ENCODE measurements at places on chromosomes 7 and 10.

GRCh38 chr10:132164761-132165278 lies 21.9 kb upstream of the DPYSL4 start:
- no peak overlapping the region for H3K27ac ChIP-seq
- H3K4me1 ChIP-seq = no peaks in the 10 kb centered on the region
- H3K36me3 ChIP-seq = no peaks in the 10 kb centered on the region

- H3K27me3 ChIP-seq = no peaks in the 10 kb centered on the region
- H3K27ac ChIP-seq = no peak overlapping the region
- H3K36me3 ChIP-seq = peaks cover 15% of the 10 kb centered on the region
Observed at GRCh38 chr10:35574924-35575352, 30.2 kb upstream of the GJD4 start.

DNA sequence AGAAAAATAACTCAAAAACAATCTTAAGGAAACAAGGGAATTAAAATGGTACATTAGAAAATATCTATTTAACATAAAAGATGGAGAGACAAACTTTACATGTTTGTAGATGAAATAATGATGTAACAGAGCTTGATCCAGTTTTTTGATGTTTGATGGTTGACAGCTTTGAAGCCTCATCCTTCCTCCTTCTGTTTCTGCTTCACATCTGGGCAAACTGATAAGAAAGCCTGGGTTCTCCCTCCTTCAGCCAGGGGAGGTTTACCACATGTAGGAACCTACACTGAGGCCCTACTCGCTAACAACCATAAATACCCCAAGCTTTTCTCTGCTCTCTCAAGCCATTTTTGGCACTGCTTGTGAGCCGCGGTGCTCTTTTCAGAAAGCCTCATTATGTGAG lies 82.8 kb upstream of the ZNF32 start:
- H3K4me3 ChIP-seq = no peak overlapping the region
- no peaks in the 10 kb centered on the region for H3K36me3 ChIP-seq
- H3K4me1 ChIP-seq = no peaks in the 10 kb centered on the region

- no peak for DNase-seq
- no peak overlapping the region for H3K27ac ChIP-seq
- H3K27me3 ChIP-seq = no peaks in the 10 kb centered on the region
- H3K4me1 ChIP-seq = no peaks in the 10 kb centered on the region
Observed at GRCh38 chr7:84678841-84679240, 484.3 kb upstream of the SEMA3A start.

DNA sequence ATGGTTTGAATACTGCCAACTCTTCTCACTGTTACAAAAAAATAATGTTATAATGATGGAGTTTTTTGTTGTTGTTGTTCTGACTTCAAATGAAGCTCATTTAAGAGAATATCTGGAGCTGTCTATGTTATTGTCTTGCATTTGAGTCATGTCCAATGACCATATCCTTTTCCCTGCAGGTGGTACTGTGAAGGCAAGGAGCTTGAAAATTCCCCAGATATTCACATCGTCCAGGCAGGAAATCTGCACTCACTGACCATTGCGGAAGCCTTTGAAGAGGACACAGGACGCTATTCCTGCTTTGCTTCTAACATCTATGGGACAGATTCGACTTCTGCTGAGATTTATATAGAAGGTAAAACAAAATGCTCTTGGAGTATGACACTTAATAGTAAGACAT lies 33.5 kb downstream of the MYPN start:
- H3K27me3 ChIP-seq = no peaks in the 10 kb centered on the region
- peaks cover 27% of the 10 kb centered on the region for H3K36me3 ChIP-seq
- no peak overlapping the region for H3K4me3 ChIP-seq
- no peak for DNase-seq
- peak overlapping the region; percentile 94 for H3K27ac ChIP-seq
- peaks cover 4% of the 10 kb centered on the region for H3K4me1 ChIP-seq

GRCh38 chr10:3886641-3887251 lies 101.7 kb upstream of the KLF6 start:
- no peaks in the 10 kb centered on the region for H3K27me3 ChIP-seq
- DNase-seq = peak; percentile 79
- no peak overlapping the region for H3K4me3 ChIP-seq

DNA sequence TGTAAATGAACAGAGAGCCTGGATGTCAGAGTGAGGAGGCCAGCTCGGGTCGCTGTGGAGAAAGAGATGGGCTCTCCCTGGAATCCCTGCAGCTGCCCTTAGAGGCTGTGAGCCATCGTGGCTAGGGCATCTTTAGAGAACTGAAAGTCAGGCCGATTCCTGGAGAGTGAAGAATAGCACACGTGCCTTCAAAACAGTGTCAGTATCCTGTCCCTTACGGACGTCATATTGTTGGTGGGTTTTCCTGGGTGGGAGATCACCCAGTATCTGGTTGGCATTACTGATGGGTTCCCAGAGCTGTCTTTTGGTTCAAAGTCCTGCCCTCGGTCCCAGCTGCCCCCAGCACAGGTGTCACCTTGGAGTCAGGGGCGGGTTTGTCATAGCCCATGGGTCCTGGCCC lies 25.3 kb downstream of the IKZF1 start:
- no peak overlapping the region for H3K4me3 ChIP-seq
- H3K27me3 ChIP-seq = no peaks in the 10 kb centered on the region
- no peaks in the 10 kb centered on the region for H3K36me3 ChIP-seq
- no peaks in the 10 kb centered on the region for H3K4me1 ChIP-seq
- no peak for DNase-seq

DNA sequence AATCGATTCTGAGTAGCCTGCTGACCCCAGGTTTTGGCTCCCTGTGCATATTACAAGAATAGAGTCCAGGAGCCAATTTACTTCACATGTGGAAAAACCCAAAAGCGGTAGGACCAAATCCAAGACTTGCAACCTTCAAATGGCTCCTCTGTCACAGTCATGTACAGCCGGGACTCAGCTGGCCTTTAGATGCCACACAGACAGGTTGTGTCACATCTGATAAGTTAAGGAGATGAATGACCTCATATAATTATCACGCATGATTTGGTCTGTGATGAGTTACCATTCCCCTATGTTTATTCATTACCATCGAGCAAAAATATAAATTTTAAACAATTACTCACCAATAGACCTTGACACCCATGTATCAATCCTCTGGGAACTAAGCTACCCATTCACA lies 14.2 kb downstream of the CACNA2D1 start:
- H3K4me3 ChIP-seq = no peak overlapping the region
- no peaks in the 10 kb centered on the region for H3K4me1 ChIP-seq
- no peak for DNase-seq
- no peaks in the 10 kb centered on the region for H3K27me3 ChIP-seq
- no peak overlapping the region for H3K27ac ChIP-seq

- no peaks in the 10 kb centered on the region for H3K36me3 ChIP-seq
- H3K27ac ChIP-seq = no peak overlapping the region
- H3K4me3 ChIP-seq = no peak overlapping the region
- H3K27me3 ChIP-seq = no peaks in the 10 kb centered on the region
- no peaks in the 10 kb centered on the region for H3K4me1 ChIP-seq
- DNase-seq = no peak
Observed at GRCh38 chr7:3888096-3888495, 587.0 kb downstream of the SDK1 start.

- H3K4me3 ChIP-seq = no peak overlapping the region
- no peaks in the 10 kb centered on the region for H3K4me1 ChIP-seq
- no peaks in the 10 kb centered on the region for H3K27me3 ChIP-seq
- H3K36me3 ChIP-seq = no peaks in the 10 kb centered on the region
- DNase-seq = peak; percentile 62
Observed at GRCh38 chr10:75803816-75804552, 372.6 kb downstream of the LRMDA start.

DNA sequence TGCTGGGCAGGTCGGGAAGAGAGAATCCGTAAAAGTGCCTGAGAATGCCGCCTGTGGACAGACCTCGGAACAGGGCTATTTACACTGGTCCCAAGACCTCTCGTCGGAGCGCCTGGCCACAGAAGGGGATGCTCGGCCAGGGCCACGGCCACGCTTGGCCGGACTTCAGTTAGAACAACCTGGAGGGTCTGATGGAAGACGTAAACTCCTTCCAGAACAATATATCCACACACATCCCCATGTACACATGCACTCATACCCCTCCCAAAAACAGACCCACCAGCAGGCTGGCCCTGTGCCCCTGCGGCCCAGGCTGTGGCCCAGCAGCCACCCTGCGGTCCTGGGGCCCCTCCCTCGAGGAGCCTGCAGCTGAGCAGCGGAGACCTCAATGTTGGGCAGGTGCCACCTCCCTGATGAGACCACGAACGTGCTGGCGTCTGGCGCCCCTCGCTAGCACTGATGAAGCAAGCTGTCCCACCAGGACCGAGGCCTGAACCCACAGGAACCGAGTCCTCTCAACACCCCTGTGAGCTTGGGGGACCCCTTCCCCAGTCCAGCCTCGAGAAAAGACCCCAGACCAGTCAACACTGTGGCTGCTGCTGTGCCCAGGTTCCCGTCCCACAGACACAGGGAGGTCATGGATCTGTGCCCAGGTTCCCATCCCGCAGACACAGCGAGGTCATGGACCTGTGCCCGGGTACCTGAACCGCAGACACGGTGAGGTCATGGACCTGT lies 8.9 kb downstream of the CFAP46 start:
- no peaks in the 10 kb centered on the region for H3K27me3 ChIP-seq
- H3K4me1 ChIP-seq = no peaks in the 10 kb centered on the region
- no peak for DNase-seq
- H3K36me3 ChIP-seq = no peaks in the 10 kb centered on the region
- H3K27ac ChIP-seq = no peak overlapping the region

DNA sequence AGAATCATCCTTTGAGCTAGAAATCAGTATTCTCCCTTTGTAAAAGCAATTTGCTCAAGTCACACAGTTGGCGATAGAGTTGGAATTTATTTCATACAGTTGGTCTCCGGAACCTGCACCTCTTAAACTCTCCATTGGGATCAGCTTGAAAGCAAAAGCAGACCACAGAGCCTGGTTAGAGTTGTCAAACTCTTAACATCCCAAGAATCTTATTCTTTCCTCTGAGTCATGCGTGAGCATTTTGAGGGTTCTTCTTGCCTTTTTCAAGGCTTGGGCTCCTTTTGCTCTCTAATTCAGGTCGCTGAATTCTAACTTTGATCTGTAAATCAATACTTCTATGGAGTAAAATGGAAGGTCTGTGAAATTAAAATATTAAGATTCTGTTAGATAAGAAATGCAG lies 19.6 kb upstream of the SCIN start:
- H3K27me3 ChIP-seq = no peaks in the 10 kb centered on the region
- H3K27ac ChIP-seq = no peak overlapping the region
- no peak for DNase-seq
- H3K36me3 ChIP-seq = no peaks in the 10 kb centered on the region
- H3K4me3 ChIP-seq = no peak overlapping the region

DNA sequence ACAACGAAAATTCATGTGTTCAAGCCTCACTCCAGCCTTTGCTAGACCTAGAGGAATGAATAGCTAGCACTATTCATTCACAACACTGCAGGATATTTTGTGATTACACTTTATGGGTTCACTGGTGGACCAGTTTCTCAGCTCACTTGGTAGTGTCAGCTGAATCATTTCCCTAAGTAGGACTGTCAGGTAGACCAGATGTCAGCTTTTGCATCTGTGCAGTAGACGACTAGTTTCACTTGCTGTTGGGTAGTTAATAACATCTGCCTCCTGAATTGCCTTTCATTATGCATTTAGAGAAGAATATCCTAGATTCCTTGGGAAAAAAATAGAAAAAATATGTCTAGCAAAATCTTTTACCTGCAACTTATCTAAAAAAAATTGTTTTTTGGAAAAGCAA lies 296.4 kb downstream of the ADARB2 start:
- no peak overlapping the region for H3K27ac ChIP-seq
- H3K36me3 ChIP-seq = no peaks in the 10 kb centered on the region
- H3K4me3 ChIP-seq = no peak overlapping the region
- no peaks in the 10 kb centered on the region for H3K27me3 ChIP-seq
- no peaks in the 10 kb centered on the region for H3K4me1 ChIP-seq

- H3K27ac ChIP-seq = peak overlapping the region; percentile 75
- no peaks in the 10 kb centered on the region for H3K27me3 ChIP-seq
- H3K36me3 ChIP-seq = peaks cover 59% of the 10 kb centered on the region
- peaks cover 39% of the 10 kb centered on the region for H3K4me1 ChIP-seq
- no peak overlapping the region for H3K4me3 ChIP-seq
Observed at GRCh38 chr7:43877968-43878864, 8.9 kb upstream of the MRPS24 start.

DNA sequence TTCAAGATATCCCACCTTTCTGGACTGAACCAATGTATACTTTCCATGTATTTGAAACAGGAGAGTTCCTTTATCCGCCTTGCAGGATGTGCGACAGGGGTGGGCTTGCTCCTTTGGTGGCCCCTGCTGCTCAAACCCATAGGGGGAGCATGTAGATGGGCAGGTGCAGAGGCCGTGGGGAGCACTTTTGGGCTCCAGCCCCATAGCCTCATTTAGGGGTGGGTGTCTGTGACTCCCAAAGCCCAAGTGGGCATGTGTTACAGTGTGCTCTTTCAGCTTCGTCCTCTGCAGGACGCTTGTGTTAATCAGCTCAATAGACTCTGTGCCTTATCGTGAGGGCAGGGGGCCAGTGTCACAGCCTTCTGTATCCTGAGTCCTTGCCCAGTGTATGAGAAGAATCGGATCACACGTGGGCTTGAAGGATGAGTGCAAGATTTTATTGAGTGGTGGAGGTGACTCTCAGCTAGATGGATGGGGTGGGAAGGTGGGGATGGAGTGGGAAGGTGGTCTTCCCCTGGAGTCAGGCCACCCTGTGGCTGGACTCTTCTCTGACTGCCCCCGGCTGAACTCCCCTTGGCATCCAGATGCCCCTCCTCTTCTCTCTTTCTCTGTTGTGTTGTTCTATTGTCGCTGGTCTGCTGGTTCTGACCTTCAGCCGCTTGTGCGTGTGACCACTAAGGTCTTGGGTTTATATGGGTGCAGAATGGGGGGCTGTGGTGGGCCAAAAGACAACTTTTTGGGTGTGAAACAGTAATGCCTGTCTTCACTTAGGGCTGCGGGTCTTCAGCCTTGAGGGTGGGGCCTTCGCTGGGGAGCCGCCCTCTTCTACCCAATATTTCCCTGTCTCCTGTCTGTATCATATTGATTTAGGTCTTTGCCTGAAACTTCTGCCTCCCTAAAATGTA lies 262.2 kb downstream of the GLRX3 start:
- no peak for DNase-seq
- H3K36me3 ChIP-seq = no peaks in the 10 kb centered on the region
- no peaks in the 10 kb centered on the region for H3K4me1 ChIP-seq
- no peak overlapping the region for H3K4me3 ChIP-seq
- H3K27ac ChIP-seq = no peak overlapping the region
- H3K27me3 ChIP-seq = no peaks in the 10 kb centered on the region

- no peak overlapping the region for H3K27ac ChIP-seq
- no peak for DNase-seq
- no peaks in the 10 kb centered on the region for H3K27me3 ChIP-seq
- H3K4me3 ChIP-seq = no peak overlapping the region
Observed at GRCh38 chr7:8739837-8740236, 306.4 kb downstream of the NXPH1 start.

- no peaks in the 10 kb centered on the region for H3K36me3 ChIP-seq
- DNase-seq = no peak
- H3K4me3 ChIP-seq = no peak overlapping the region
Observed at GRCh38 chr7:21261627-21262594, 166.0 kb upstream of the SP4 start.

DNA sequence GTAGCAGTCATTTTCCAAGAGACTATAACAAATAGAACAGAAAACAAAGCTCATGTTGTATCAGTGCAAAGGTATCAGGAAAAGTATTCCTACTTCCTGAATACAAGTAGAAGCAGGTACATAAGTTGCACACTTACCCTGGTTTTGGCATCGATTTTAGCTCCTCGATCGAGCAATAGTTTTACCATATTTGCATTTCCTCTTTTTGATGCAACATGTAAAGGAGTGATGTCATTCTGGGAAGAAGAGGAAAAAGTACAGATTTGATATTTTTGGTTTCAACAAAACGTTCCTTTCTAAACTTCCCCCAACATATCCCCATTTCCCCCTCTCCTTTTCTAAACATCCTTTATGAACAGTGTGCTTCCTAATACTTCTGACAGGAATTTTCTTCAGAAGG lies 155.1 kb downstream of the ANK3 start:
- H3K36me3 ChIP-seq = no peaks in the 10 kb centered on the region
- H3K4me3 ChIP-seq = no peak overlapping the region

Data from right atrium auricular region (tissue), 2 donors.